Activated CD4-positive, alpha-beta T cell treated with anti-CD3 and anti-CD28 coated beads, Interleukin-2, amount 50 U/mL, for 1 hour (primary cell): ENCODE measurements at places on chromosomes 12 and 14.

- DNase-seq = no peak
Observed at GRCh38 chr14:37194698-37195097, 3.0 kb upstream of the MIPOL1 start.

DNA sequence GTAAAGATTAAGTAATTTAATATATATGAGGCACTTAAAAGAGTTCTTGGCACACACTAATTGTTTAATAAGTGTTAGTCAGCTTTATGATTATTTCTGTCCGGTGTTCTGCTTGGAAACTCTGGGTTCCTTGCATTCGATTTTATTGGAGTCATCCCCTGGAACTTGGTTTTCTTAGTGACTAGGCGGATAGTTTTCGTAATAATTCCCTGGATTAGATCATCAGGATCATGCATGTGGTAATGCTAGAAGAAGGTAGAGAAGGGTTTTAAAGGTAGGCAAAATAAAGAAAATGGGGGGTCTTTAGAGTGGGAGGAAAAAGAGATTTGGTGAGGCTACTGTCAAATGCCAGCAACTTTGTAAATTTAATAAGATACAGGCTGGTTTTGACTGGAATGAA lies 88.4 kb downstream of the MYF5 start:
- DNase-seq = no peak

- DNase-seq = peak; percentile 3
Observed at GRCh38 chr12:67193704-67194103, 75.5 kb upstream of the CAND1 start.

DNA sequence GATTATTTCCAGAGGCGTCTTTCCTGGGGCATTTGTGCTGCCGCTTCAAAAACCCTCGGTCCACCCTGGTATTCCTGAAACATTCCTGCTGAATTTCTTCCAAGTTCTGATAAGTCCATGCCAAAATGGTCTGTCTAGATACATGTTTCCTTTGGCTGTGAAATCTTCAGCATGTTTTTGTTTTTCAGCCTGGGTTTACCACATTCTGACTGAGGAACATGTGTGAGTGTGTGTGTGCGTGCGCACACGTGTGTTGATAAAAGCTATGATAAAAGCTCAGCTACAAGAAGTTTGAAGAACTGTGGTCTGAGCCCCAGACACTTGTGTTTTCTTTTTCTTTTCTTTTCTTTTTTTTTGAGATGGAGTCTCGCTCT lies 22.4 kb downstream of the ANKRD9 start:
- DNase-seq = no peak

- DNase-seq = no peak
Observed at GRCh38 chr14:77579065-77579464, 37.4 kb downstream of the SPTLC2 start.

DNA sequence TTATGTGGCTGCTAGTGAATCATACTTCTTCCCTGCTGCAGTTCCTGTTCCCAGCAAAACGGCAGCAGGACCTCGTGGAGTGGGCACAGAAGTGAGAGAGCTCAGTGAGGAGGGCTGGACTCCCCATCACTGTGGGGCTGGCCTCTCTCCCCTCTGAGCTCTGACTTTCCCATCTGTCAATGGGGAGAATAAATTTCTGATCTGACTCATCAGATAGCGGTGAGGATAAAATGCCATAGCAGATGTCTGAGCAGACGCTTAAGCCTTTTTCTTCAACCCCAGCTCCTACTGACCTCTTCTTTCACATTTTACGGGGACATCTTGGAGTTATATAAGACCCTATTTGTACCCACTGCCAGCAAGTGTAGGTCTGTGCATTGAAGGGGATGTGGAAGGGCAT lies 116.6 kb downstream of the CRACR2A start:
- DNase-seq = no peak

DNA sequence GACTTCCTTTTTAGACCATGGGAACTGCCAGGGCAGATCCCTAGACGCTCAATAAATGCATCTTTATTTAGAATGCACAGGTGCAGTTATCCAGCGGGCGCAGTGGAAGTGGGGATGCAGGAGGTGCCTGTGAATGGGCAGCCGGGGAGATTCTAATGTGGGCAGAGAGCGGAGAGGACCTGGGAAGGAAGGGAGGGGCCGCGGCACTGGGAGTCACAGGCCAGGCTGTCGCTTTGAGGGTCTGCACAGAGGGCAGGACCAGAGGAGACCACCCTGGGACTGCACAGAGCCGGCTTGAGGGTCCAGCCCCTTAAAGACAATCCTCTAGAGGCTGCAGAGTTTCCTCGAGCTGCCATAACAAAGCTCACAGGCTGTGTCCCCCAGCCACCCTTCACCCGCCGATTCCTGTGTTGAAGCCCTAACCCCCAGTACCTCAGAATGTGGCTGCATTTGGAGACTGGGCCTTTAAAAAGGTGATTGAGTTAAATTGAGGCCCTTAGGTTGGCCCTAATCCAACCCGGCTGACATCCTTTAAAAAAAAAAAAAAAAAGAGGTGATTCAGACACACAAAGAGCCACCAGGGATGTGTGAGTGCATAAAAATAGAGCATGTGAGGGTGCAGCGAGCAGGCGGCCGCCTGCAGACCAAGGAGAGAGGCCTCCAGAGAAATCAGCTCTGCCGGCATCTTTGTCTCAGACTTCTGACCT lies 44.4 kb upstream of the PPP2R5C start:
- DNase-seq = no peak

GRCh38 chr14:104305511-104306449 lies 167.4 kb downstream of the KIF26A start:
- DNase-seq = no peak

- DNase-seq = peak; percentile 52
Observed at GRCh38 chr14:74401504-74402241, 24.3 kb downstream of the SYNDIG1L start.

- DNase-seq = no peak
Observed at GRCh38 chr12:94112121-94112520, 36.3 kb upstream of the PLXNC1 start.

- DNase-seq = no peak
Observed at GRCh38 chr12:2259369-2259768, 206.6 kb downstream of the CACNA1C start.

DNA sequence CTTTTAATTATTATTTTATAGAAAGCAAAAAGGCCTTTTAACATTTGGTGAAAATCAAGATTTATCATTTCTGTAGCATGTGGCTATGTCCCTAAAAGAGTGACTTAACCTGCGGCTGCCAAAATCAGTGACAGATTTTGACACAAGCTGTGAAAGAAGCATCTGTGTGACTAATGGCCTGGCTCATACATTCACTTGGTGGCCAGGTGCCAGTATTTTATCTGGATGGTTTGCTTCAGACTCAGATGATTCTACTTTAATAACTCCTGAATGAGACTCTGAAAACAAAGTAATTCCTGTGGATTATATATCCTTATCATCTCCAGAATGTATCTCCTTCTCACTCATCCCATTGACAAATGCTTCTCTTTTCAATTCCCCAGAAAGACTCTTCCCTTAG lies 103.0 kb downstream of the FSCB start:
- DNase-seq = no peak

DNA sequence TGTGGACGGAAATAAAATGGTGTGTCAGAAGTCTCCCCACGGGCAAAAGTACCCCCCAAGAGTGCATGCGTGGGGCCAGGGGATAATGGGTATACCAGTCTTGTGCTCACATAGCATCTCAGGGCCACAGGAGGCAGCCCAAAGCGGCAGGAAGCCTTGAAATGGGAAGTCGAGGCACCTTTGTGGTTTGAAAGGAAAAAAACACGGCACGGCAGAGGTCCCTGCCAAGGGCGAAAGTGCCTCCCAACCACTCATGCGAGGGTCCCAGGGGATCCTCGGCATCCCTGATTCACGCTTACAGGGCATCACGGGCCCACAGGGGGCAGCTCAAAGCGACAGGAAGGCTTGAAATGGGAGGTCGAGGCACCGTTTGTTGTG lies 583.2 kb downstream of the ALG10 start:
- DNase-seq = no peak

- no peak for DNase-seq
Observed at GRCh38 chr14:71371711-71372396, 464.6 kb downstream of the PCNX1 start.

- no peak for DNase-seq
Observed at GRCh38 chr14:38536376-38537038, 280.6 kb upstream of the CLEC14A start.

DNA sequence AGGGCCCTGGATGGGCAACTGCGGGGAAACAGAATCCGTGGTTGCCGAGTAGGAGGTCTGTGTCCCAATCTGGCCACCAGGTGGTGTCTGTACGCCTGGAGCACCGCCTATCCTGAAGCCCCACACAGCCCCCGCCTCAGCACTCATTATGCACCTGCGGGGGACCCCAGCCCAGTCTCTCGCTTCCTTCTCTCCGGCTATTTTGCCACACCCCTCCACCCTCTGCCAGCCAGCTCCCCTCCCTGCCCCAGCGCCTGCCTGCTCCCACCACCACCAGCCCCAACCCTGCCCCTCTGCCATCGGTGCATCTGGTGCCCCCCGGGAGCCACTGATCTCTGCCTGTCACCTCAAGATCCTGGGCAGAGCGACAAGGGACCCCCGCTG lies 2.2 kb upstream of the NXPH4 start:
- peak; percentile 67 for DNase-seq

DNA sequence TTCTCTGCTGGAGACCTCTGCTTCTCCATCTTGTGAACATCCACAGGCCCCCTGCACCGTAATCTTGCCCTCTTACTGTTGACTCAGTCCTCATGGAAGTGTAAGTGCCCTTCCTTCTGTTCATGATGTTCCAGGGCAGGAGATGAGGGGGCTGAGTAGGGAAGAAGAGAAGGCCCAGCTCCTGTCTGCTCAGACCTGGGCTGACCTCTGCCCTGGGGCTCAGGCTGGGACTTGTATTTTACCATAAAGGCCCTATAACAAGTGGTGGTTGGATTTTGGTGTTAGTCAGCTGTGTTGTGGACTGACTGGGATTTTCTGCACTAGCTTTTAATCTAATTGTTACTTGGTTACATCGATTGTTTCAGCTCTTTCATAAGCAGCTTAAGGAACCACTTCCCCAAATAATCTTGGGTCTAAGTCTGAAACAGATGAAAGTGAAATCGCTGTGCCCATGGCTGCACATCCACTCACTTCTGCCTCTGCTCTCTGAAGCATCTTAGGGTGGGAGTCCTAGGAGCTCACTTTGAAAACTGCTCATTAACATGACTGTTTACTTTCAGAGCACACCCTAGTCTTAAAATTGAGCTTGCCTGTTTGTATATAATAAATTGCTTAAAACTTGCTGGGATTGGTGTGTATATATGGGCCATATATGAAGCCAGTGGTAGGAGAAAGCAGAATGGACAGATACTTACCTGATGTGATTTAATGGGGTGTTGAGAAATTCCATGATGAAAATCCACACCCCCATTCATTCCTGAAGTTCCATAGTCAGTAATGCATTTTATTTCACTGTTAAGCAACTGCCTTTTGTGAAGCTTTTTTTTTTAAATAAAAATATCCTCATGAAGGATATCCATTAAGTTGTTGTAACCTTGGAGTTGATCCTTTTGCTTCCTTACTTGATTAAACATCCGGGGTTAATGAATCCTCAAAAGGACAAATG lies 17.7 kb downstream of the C12orf71 start:
- no peak for DNase-seq

GRCh38 chr14:97442363-97442762 lies 645.2 kb downstream of the VRK1 start:
- DNase-seq = no peak

GRCh38 chr12:105425254-105426174 lies 95.0 kb downstream of the C12orf75 start:
- DNase-seq = no peak

DNA sequence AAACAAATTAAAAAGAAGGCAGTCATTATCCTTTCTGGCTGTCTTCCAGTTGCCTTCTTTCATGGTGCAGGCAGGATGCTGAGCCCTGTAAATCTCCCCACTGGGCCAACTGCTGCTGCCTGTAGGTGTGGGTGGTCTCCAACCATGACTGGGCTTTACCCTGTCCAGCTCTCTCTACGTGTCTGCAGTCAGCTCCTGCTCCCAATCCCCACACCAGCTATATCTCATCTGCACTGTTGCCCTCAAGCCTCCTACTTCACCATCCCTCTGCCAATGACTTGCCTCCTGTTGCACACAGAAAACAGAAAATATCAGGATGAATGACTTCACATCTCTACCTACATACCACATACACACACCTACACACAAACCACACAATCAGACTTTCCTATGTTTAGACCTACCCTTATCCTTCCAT lies 39.7 kb upstream of the PSMA6 start:
- no peak for DNase-seq

GRCh38 chr14:88562532-88562830 lies 356 bp upstream of the ZC3H14 start:
- DNase-seq = no peak
